Left kidney (tissue), 8 donors: ENCODE measurements at places on chromosomes 1 and 21.

- no peak for DNase-seq
Observed at GRCh38 chr1:116105996-116106395, 5.2 kb upstream of the MAB21L3 start.

DNA sequence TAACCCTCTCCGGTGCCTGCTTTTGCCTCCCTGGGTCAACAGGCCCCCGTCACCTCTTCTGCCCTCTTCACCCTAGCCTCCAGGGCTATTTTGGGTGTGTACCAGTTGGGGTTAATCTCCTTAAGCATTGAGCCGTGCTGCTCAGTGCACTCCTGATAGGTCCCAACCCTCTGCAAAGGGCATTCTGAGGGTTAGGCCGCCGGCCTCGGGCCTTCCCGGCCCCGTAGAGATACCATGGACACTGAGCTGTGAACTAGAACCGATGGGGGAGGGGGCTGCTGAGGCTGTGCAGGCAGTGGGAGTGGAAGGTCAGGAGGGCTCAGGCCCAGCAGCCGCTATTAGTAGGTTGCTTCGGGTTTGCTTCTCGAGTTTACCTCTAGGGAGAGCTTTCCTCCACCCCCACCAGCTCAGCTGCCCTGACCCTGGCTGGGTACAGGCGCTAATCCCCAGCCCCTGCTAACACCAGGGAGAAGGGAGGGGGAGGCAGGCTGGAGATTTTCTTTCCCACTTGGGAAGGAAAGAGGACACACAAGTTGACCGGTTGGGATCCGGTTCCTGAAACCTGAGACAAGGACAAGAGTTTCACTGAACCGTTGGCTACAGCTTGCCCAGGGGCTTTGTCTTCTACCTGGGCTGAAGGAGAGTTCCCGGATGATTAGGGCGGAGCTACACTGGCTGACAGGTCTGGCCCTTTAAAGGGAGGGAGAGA lies 4.8 kb downstream of the LMOD1 start:
- DNase-seq: peak; percentile 75

DNA sequence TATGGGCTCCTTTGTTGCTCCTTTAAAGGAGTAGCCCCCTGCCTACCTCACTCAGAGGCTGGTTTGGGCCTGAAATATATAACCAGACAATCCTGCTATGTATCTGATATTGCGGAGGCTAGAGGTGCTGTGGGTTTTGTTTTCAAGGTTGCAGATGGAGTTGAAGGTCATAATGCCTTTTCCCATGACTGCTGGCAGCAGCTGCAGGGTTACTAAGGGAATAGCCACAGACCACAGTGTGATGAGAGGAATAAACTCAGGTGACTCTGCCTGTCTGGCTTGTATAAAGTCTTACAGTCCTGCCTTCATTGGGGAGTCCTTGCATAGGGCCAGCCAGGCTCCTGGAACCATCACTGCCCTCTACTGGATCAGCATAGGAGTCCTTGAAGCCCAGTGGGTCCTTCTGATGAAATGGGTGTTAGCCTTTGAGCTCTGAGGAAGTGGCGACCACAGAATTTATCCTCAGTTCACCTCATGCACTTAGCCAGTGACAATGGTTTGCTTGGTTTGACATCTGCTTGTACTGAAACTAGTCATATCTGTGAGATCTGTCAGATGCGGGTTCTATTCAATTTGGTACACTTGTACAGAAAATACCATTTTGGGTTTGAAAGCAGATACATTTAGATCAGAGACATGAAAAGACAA lies 174.4 kb upstream of the HMCN1 start:
- no peak for DNase-seq

DNA sequence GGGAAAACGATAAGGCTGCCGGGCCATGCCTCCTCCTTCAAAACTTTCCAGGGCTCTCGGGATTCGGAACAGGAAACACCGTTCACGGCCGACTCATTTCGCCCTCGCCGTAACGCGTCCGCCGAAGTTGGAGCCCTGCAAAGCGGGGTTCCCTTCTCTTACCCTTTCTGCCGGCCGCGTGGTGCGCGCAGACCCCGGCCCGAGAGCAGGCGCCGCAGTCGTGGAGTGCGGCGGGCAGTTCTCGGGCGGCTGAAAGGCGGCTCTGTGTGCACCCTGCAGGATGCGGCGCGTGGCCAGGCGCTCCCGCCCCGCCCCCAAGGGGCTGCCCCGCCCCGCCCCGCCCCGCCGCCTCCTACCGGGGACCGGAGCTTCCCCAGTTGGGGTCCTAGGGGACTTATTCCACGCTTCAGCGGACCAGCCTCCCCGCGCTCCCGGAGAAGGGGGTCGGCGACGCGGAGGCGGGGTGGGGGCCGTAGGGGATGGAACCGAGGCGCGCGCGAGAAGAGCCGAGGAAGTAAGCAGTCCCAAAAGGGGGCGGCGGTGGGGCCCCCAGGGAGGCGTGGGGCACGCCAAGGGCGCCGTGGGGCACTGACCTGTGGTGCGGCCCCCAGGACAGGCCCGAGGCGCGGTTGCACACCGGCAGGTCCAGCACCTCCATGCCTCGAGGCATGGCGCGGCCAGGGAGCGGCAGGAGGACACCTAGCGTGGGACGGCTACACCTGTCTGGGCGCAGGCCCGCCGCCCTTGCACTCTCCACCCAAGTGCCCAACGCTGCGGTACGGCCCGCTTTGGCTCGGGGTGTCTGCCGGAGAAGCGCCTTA lies at the start of gene MCOLN2:
Gene MCOLN2 (minus strand): TSS at position 268 of the 821 bp plus-strand sequence. CDS start 241 bp downstream, at position 27.
- DNase-seq: peak; percentile 24

- no peak for DNase-seq
Observed at GRCh38 chr1:11938722-11939526, 4.4 kb downstream of the PLOD1 start.

DNA sequence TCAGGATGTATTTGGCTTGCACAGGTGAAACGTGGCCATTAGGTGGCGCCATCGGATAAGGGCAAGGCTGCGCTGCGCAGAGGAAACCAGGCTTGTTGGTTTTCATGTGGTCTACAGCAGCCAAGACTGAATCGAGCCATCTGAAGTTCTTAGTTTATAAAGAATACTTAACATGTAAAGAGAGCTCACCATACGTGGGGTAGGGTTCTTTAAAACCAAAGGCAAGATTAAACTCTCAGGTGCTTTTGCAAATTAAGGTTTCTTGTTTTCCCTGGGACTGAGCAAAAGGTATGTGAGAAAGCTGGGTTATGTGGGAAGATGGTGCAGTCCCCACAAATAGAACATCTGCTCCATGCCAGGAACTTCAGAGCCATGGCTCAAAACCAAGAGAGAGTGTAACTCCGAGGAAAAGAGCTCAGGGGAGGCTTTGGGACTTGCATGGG lies 9.3 kb downstream of the MASP2 start:
- DNase-seq: peak; percentile 84

- DNase-seq: no peak
Observed at GRCh38 chr1:24551290-24551959, 4.5 kb upstream of the NCMAP start.

- no peak for DNase-seq
Observed at GRCh38 chr1:59856725-59857338, 42.1 kb downstream of the HOOK1 start.

- no peak for DNase-seq
Observed at GRCh38 chr21:17848228-17848627, 29.1 kb upstream of the C21orf91 start.

GRCh38 chr1:18285538-18285924 lies 177.9 kb downstream of the IGSF21 start:
- no peak for DNase-seq

GRCh38 chr21:26098772-26099397 lies 71.7 kb downstream of the APP start:
- no peak for DNase-seq

DNA sequence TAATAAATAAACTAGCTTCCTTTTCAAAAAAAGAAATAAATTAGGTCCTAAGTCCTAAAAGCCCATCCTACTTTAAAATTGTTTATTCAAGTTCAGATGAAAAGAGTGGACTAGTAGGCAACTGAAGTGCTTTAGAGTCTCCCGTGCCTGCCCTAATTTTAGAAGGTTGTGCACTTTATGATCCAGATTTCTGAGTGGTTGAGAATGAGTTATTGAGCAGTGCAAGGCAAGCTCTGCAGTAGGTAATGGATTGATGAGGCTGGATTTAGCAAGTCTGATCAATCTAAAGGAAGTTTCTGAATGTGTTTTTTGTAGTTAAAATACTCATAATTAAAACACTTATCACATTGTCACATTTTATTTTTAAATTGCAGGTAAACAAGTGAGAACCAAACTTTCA lies 13.0 kb downstream of the GGPS1 start:
- DNase-seq: no peak

DNA sequence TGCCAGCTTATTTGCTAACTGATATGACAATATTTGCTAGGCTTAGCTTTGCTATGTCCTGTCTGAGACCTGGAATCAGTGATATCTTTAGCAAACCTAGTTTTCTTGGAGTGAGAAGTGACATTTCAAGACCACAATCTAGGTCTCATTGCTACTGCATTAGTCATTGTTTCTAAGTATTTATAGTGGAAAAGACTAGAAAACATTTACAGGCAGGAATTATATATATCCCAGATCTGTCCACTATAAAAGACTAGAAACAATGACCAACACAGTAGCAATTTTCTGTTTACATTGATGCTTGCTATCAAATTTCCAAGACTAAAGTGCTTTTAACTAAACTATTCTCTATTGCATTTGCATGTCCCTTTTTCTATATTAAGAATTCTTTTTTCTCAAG lies 5.0 kb upstream of the RGS18 start:
- DNase-seq: no peak

DNA sequence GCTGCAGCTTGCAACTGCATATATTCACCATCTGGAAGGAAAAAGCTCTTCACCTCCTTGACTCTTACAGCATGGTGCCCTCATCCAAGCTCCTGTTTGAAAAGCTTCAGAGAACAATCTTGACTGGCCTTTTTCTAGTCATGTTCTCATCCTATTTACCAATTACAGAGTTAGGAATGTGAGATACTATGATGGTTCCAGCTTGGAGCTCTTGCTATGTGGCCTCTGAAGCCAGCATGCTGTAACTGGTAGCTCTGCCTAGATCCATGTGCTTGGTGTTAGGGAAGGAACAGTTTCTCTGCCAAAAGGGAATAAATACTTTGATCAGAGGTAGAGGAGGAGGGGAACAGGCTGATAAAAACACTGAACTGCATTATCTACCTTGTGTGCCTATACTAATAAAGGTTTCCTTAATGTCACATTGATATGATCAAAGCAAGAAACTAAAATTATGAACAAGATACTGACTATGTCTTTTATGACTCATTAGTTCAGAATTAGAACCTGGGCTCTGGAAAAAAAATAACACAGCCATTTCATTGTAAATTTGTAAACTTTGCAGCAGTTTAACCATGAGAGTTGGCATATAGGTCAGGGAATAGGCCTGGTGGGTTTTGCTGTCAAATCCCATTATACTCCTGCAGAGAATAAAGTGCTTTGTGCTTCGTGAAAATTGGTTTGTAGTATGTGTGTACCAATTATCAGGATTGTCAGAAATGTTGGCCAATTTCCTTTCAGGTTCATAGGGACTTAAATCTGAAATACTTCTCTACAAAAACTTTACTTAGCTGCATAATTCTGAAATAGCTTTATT lies 92.7 kb downstream of the LEPR start:
- no peak for DNase-seq

- DNase-seq: no peak
Observed at GRCh38 chr1:36872126-36872754, 162.1 kb downstream of the GRIK3 start.

- no peak for DNase-seq
Observed at GRCh38 chr1:41492341-41492848, 7.9 kb upstream of the EDN2 start.

DNA sequence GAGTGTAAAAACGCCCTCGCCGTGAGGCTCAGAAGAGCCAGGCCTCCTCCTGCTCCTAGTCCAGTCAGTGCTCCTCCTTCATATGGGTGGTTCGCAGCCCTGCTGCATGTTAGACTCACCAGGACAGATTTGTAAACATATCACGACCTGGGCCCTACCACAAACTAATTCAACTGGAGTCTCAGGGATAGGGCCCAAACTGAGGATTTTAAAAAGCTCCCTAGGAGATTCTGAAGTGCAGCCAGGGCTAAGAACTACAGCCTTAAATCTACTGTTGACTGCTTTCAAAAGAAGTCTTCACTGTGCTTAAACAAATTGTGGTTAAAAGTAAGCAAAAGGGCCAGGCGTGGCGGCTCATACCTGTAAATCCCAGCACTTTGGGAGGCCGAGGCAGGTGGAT lies 57.0 kb downstream of the CAMTA1 start:
- DNase-seq: no peak

GRCh38 chr1:193476748-193477147 lies 290.3 kb upstream of the B3GALT2 start:
- no peak for DNase-seq

GRCh38 chr1:7089497-7089896 lies 304.2 kb downstream of the CAMTA1 start:
- no peak for DNase-seq

GRCh38 chr1:78471890-78472620 lies 18.7 kb upstream of the PTGFR start:
- DNase-seq: no peak

DNA sequence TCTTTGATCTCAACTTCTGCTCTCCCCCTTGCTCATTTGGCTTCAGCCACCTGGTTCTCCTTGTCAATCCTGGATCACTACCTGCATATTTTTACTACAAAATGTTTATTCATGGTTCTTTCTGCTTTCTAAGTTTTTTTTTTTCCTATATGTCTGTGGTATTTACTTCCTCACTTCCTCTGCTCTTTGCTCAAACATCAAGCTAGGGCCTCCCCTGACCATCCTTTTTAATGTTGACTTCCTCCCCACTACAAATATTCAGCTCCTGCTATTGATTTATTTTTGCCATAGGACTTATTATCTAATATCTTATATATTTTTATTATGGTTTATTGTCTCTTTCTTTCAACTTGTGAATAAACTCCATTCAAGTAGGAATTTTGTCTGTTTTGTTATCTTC lies 14.1 kb upstream of the SLC19A2 start:
- no peak for DNase-seq

GRCh38 chr1:41853907-41854306 lies 64.8 kb downstream of the HIVEP3 start:
- DNase-seq: no peak

DNA sequence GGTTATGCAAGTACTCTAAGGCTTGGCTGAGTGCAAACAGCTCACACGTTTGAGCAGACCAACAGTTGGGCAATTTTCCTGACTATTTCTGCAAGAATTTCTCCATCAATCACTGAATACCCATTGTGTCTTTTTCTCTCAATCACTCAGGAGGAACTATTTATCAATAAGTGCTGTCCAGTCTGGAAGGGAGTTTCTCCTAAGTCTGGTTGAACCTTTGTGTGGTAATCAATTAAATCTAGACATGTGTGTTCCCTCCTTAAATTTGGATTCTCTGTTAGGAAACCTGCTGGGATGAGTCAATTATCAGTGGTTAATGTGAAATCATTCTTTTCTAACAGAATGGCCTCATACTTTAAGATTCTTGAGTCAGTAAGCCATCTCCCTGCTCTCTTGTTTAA lies 6.8 kb upstream of the AADACL3 start:
- DNase-seq: no peak

DNA sequence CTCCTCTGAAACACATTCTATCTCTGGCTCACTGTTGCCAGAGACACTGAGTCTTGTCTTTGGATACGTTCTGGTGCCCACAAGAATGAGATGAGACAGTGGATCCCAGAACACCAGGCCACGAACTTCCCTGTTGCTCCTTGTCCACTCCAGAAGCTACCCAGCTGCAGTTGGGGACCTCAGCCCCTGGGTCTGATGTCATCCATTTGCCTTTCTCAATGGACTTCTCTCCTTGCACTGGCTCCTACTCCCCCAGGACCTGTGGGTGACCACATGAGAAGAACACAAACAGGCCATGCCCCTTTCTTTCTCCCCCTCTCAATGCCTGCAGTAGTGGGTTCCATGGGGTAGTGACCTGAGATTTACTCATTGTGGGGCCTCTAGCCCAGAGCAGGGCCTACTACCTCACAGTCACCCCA lies 5.9 kb downstream of the NBPF1 start:
- no peak for DNase-seq

- DNase-seq: peak; percentile 31
Observed at GRCh38 chr1:114105421-114105979, 48.2 kb downstream of the SYT6 start.
